ENCODE measurements at places on chromosomes 7 and 10. TPM values are rescaled to one million over a fixed set of nuclear protein-coding genes. Genes with fewer than 3 reads are reported as not detected.

UTF1 gene
- total RNA-seq = not detected

RBM28 gene
- 14.4 TPM for total RNA-seq

OR2A12 gene
- not detected for total RNA-seq

HMX2 gene
- total RNA-seq = not detected

RAB19 gene
- total RNA-seq = not detected

SLC13A4 gene
- not detected for total RNA-seq

CDNF gene
- 0.86 TPM for total RNA-seq

RBP4 gene
- not detected for total RNA-seq

All from myometrial cell (primary cell).